ENCODE measurements at places on chromosomes 5 and 9. TPM values are rescaled to one million over a fixed set of nuclear protein-coding genes. Genes with fewer than 3 reads are reported as not detected.

- no peak for DNase-seq
Observed at GRCh38 chr9:972501-973294, 3.8 kb upstream of the DMRT3 start.

DNA sequence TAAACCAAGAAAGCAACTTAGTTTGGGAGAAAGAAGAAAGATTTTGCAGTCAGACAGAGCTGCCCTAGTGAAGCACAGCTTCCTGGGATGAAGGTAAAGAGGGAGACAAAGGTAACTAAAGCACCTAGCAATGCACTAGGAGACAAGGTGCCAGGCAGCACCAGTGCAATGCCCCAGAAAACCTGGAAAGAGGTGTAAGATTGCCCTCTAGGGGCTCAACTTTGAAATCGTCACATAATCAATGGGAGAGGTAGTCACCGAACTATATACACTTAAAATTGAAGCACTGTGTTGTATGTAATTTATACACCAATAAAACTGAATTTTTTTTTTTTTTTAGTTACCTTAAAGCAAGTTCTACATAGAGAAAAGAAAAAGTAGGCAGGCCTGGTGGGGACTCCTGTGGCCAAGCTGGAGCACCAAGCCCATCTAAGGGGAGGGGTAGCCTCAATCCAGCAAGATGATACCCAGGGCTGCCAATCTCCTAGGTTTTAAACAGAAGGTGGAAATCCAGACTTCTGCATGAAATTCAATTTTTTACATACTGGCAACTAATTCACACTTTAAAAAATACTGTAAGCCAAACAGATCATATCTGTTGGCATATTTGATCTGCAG lies 48.2 kb downstream of the CDK5RAP2 start:
- peak; percentile 21 for DNase-seq

- no peak for DNase-seq
Observed at GRCh38 chr5:75933489-75933888, 149.7 kb upstream of the SV2C start.

GRCh38 chr5:115033861-115034260 lies 135.8 kb downstream of the TRIM36 start:
- no peak for DNase-seq

- DNase-seq, result no peak
Observed at GRCh38 chr9:77563174-77563573, 84.9 kb downstream of the GNA14 start.

- DNase-seq, result no peak
Observed at GRCh38 chr5:107067395-107067794, 603.3 kb downstream of the EFNA5 start.

DNA sequence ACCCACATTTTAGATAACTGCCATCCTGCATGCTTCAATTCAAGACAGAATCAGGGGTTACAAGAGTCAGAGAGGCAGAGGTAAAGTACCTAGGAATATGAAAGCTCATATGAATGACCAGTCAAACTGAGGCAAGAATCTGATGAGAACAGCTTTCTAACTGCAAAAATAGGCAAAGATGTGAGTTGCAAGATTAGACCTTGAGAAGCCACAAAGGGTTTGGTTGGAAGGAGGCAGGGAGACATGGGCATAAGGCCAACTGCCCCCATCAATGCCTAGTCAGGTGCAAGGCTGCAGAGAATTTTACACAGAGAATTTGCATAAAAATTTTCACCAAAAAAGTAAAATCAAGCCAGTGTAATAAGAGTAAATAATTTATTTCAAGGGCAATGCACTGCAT lies 12.8 kb downstream of the FAM114A2 start:
- DNase-seq, result no peak

DNA sequence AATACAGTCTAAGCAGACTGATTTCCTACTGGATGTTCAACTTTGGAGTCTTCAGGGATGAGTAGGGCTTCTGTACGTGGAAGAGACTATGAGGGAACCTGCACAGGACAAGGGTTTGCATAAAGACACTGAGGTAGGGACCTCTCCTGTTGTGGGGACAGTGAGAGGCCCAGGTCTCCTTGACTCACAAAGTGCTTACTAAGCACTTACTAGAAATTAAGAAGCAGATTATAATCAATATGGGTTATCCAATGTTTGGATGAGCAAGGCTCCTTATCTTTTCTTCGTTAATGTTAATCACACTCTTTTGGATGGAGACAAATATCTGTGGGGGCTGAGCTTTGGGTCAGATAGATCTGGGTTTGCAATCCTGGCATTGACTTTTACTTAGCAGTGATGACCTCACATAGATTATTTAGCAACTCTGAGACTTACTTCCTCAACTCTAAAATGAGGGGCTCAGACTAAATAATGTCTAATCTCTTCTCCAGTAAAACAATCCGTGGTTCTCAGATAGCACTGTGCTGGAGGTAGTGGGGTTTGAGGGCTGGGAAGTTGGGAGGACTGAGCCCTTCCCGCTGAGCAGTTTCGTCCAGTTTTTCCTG lies 45.9 kb downstream of the PDCD1LG2 start:
- no peak for DNase-seq

GRCh38 chr5:2879701-2880100 lies 128.2 kb upstream of the IRX2 start:
- DNase-seq, result no peak

DNA sequence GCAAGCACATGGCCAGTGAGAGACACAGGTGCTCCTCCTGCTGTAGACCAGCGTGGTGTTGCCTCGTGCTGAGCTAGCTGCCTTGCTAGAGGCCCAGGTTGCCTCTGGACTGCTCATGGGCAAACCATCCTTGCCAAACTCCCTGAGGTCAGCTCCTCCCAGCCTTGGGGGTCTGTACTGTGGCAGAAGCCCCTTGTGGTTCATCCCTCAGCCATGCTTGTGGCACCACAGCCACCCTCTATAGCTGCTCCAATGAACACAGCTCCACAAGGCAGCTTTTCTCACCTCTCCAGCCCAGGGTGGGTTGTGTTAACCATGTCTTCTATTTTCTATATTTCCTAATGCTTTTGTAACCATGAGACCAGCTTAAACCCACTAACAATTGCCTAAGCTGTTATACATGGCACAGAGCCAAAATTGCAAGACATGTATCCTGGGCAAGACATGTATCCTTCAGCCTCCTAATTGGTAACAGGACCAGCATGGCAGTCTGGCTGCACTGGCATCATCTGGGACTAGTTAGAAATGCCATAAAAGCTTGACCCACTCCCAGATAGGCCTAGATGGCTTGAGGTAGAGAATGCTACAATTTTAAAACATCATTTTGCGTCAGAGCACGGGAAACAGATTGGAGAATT lies 183.1 kb upstream of the S1PR3 start:
- DNase-seq, result peak; percentile 19

DNA sequence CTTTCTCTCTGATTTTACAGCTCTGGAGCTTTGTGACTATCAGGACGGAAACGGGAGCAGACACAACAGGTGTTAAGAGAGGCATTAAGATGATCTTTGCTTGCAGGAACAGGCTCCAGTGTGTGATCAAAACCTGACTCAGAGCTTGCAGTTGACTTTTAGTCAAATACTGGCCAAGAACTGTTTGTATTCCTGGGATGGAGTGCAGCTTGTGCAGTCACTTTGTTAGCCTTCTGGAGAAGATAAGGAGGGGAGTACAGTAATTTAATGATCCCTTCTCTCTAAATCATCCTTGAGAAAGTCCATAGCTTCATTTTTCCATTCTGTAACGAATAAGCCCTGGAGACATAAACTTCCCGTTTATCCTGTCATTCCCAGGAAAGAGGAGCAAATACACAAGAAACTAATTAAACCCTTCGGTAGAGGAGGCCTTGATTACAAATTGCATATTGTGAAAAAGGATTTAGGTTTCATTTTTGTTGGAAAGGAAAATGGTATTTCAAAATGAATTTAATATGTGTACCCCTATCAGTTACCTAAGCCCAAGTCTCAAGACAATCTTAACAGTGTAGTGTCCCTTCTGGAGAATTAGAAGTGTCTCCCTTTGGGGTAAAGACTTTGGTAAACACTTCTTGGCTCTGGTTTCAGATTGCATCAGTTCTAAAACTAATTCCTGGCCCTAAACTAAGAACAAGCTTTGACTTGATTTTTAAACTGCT lies 3.1 kb upstream of the STOM start:
- DNase-seq, result no peak

DNA sequence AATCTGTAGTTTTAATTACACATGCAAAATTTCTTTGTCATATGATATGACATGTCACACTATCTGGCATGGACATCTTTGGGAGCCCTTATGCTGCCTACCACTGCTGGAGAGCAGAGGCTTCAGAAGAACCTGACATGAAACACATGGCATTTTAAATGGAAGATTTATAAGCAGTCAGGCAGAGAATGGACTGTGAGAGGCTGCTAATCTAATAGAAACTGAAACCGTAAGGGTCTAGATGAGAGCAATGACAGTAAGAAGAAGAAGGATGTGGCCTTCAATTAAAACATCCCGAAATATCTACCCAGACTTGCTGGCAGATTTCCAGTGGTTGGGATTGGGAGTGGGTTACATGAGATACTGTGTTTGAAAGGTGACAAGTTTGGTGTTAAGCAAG lies 149.8 kb downstream of the MACIR start:
- no peak for DNase-seq

GRCh38 chr5:180381428-180381827 lies 28.3 kb upstream of the GFPT2 start:
- no peak for DNase-seq

DNA sequence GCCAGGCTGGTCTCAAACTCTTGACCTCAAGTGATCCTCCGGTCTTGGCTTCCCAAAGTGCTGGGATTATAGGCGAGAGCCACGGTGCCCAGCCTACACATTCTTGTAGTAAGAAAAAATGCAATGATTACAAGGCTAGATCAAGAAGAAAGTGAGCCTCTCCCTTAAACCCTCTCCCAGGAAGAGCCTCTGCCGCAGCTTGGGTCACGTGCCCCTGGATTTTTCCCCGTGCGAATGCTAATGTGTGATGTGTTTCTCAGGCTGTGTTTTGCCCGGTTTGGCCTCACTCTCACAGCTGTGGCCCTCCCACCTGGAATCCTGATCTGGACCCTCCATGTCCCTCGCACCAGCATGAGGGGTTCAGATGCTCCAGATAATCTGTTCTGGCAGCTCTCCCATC lies 6.9 kb downstream of the PLPP7 start:
- DNase-seq, result no peak

DNA sequence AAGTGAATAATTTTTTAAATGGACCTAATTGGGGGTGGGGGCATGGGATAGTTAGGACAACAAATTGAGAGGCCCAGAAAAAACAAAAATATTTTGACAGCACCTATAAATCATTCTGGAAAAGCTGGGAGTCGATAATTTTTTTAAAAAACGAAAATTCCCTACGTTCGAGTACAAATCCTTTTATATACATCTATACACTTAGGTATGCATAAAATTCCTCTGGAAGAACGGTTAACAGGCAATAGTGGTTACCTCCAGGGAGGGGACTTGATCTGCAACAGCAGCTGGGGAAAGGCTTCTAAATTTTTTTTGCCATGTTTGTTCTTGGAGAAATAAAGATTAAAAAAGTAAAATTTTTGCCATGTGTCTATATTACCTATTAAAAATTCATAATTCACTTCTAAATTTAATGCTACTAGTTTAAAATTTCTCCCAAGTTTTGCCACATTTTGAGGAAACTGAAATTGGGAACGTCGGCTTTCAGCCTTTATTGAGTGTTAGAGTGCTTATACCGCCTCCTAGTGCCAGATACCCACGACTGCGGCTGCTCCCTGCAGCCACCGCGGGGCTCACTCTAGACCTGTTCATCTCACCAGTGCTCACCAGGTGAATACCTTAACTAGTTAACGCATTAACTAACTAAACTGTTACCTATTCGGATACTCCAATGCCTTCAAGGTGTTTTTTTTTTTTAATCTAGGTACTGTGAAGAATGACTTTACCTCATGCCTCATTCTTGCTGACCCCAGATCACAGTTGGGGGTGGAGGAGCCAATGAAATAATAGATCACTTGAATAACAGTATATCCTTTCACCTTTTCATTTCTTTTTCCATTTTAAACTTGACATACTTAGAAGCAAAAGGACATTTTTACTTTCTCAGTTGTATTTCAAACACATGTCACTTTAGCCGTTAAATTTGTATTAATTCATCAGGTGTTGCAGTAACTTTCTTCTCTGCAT lies 1.8 kb upstream of the BHMT start:
- no peak for DNase-seq

DNA sequence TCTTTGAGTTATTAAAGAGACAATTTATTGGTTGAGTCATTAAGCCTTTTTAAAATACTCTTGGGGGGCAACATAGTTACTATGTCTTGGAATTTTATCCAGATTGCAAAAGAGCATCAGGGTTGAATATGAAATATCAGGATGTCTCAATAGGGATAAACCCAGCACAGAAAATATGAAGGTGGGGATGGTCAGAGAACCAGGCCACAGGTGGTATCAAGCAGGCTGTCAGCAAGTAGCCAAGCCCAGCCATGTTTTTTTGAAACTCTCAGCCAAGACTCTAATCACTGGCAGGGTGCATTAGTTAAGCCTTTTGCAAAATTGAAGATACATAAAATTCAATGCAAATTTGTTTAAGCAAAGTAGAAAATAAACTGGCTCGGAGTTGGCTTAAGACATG lies 468.9 kb downstream of the DTWD2 start:
- DNase-seq, result no peak

ANP32B gene
- 12.2 TPM for total RNA-seq

ACTBL2 gene
- total RNA-seq, result 6.7 TPM

CARTPT gene
- not detected for total RNA-seq

FCN2 gene
- total RNA-seq, result not detected

FOXI1 gene
- not detected for total RNA-seq

SPINK13 gene
- total RNA-seq, result not detected

MARCOL gene
- total RNA-seq, result not detected

Data from H4 (cell line).